ENCODE measurements at places on chromosomes 16 and 17. TPM values are rescaled to one million over a fixed set of nuclear protein-coding genes. Genes with fewer than 3 reads are reported as not detected.

- DNase-seq, result no peak
Observed at GRCh38 chr17:76274112-76274956, 9.2 kb downstream of the UBALD2 start.

DNA sequence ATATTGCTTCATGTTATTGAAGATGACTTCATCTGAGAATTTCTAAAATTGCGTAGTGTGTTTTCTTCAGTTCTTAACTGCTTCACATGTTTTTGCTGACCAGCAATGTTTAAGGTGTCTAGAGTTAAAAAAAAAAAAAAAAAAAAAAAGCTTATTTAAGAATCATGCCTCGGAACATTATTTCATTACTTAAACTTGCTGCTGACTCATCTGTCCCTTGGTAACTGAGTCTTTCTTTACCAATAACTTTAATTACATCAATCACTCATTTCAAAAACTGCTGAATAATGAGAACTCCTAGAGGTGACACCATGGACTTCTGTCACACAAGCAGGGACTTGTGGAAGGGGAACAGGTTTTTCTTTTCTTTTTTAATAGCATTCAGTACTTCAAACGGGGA lies 16.2 kb downstream of the IRX5 start:
- DNase-seq, result no peak

SLC16A11 gene
- 11.3 TPM for polyA plus RNA-seq

- no peak for DNase-seq
Observed at GRCh38 chr16:85062845-85063244, 35.2 kb downstream of the KIAA0513 start.

DNA sequence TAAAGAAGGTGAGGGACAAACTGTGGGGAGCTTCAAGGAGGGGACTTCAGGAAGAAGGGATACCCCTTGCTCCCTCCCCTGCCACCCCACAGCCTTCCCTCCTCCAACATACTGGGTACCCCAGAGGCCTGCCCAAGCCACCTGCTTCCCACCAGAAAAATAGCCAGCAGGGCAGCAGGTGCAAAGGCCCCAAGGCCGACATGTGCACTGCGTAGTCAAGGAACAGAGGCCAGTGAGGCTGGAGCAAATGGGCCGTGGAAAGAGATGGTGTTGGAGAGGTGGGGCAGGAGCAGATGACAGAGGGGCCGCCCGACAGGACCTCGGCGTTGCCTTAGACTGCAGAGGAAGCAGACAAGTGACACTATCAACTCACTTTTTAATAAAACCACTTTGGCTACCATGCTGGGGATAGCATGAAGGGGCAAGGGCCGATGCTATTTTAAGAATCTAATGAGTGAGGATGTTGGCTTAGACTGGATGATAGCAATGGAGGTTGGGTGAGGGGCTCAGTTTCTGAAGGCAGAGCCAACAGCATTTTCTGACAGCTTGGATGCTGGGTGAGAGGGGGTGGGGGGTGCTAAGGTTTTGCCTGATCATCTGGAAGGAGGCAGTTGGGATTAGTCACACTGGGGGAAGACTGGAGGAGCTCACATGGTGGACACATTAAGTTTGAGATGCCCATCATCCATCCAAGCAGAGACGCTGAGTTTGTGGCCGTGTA lies 72.8 kb upstream of the TOB1 start:
- DNase-seq, result no peak

GRCh38 chr16:71460941-71461340 lies 1.1 kb downstream of the ZNF23 start:
- no peak for DNase-seq

RNF222 gene
- not detected for polyA plus RNA-seq

GRCh38 chr17:8856869-8857575 lies 10.5 kb downstream of the PIK3R6 start:
- DNase-seq, result no peak

- DNase-seq, result peak; percentile 88
Observed at GRCh38 chr16:726438-727290, at the start of the genes CCDC78 and HAGHL. Gene CCDC78, minus strand, starts transcription at chr16:726443. Its CDS starts 76 bp downstream, at chr16:726367. Gene HAGHL, plus strand, starts transcription at chr16:727106. Its CDS starts 404 bp downstream, at chr16:727510.

ZFHX3 gene
- 4.3 TPM for polyA plus RNA-seq

DNA sequence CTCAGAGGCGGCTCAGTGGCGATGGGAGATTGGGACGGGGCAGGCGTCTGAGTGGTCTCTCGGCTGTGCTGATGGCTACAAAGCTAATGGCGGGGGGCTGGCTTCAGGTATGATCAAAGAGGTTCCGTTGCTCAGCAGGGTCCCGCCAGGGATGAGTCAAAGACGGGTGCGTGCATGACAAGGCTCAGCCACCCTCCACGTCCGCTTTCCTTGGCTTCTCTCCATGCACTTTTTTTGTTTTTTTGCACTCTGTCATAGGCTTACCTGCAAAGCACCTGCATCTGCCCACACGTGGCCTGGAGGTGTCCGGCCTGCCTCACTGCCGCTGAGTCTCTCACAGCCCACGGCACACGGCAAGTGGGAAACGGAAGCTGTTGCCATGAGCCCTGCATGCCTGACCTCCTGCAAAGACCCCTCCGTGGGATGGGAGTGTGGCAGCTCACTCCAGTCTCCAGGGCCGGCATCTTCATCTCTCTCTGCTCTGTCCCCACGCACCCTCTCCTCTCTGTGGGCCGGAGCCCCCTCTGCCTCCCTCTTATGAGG lies 85.5 kb upstream of the ZNF469 start:
- no peak for DNase-seq

CARD14 gene
- 0.05 TPM for polyA plus RNA-seq

GRCh38 chr16:30351586-30352419 lies 3.3 kb downstream of the CD2BP2 start:
- peak; percentile 90 for DNase-seq

DNA sequence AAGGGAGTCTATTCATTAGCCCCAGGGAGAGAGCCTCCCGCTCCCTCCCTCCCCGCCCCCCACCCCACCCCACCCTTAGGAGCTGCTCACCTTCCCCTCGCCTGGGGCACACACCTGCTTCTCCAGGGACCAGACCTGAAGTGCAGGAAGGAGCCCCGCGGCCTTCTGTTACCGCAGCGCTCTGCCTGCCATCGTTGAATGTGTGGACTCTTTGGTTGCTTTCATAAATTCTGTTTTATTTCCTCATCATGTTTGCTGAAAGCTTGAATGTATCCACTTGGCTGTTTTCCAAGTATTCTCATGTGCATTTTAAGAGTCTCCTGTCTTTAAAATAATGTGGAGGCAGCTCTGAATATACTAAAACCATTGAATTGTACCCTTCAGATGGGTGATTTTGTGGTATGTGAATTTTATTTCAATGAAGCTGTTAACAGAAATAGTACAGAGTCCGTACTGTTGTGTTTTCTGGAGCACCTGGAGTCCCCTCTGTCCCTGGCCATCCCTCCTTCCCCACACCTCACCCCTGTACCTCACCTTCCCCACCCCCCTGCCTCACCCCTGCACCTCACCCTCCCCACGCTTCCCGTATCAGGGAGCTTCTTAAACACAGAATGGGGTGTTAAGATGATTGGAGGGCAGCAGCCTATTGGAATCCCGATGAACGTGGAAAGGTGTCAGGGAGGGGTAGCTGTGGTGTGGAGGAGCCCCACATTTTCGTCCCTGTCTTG lies 25.5 kb downstream of the RAB11FIP3 start:
- no peak for DNase-seq

- no peak for DNase-seq
Observed at GRCh38 chr17:13931111-13931526, 138.2 kb upstream of the COX10 start.

DNA sequence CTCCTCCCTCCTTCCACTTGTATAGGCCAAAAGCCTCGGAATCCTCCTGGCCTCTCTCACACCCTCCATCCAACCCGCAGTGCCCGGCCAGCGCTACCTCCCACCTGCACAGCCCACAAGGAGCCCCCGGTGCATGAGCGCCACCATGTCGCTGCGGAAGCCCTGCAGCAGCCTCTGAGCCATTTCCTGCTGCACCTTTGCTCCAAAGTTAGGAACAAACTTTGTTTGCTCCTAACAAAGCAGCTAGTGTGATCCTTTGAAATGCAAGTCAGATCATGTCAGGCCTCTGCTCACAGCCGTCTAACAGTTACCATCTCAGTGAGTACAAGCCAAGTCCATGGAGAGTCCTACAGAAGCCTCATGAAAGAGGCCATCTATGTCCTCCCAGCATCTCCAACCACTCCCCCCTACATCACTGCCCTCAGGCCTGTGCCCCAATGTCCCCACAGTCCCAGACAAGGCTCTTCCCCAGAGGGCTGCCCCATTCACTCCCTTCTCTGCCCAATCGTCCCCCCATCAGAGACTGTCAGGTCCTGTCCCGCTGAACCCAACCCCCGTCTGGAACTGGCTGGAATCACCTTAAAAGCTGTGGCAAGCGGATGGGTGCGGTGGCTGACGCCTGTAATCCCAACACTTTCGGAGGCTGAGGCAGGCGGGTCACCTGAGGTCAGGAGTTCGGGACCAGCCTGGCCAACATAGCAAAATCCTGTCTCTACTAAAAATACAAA lies 7.5 kb downstream of the DCAKD start:
- DNase-seq, result no peak

- no peak for DNase-seq
Observed at GRCh38 chr17:10622617-10623485, 34.3 kb downstream of the MYH3 start.

GUCY2D gene
- polyA plus RNA-seq, result 0.09 TPM

C16orf74 gene
- 1.8 TPM for polyA plus RNA-seq

CCL16 gene
- 0.29 TPM for polyA plus RNA-seq

DNA sequence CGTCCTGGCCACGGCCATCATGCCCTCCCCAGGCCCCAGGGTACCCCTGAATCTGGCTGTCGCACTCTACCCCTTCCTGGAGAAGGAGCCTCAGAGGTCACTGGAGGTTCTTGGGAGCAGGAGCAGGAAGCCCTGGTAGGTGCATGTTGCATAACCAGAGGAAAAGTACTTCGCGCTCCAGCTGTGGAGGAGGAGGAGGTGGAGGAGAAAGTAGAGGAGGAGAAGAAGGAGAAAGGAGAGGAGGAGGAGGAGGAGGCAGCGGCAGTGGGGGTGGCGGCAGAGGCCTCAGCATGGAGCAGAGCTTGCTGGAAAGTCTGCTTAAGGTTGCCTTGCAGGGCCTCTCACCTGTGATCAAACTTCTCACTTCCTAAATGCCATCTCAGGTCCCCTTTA lies 61.8 kb downstream of the BAIAP2 start:
- no peak for DNase-seq

GRCh38 chr16:88634994-88635670 lies 3.2 kb upstream of the IL17C start:
- no peak for DNase-seq

- peak; percentile 41 for DNase-seq
Observed at GRCh38 chr16:4654011-4654963, 29.7 kb downstream of the MGRN1 start.

DNA sequence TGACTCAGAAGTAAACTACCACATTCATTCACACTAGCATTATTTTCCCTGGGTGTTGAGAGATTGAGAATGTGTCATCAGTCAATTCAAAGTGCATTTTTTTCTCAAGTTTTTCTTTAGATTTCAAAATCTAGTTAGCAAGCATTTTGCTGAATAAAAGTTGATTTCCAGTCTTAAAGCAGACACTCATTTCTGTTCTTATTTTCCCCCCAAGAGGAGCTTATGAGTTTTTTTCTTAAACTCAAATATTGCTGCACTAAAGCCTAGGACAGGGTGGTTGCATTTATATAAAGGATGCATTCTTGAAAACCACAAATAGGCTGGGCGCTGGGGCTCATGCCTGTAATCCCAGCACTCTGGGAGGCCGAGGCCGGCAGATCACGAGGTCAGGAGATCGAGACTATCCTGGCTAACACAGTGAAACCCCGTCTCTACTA lies 15.3 kb downstream of the CDH3 start:
- DNase-seq, result no peak

DNA sequence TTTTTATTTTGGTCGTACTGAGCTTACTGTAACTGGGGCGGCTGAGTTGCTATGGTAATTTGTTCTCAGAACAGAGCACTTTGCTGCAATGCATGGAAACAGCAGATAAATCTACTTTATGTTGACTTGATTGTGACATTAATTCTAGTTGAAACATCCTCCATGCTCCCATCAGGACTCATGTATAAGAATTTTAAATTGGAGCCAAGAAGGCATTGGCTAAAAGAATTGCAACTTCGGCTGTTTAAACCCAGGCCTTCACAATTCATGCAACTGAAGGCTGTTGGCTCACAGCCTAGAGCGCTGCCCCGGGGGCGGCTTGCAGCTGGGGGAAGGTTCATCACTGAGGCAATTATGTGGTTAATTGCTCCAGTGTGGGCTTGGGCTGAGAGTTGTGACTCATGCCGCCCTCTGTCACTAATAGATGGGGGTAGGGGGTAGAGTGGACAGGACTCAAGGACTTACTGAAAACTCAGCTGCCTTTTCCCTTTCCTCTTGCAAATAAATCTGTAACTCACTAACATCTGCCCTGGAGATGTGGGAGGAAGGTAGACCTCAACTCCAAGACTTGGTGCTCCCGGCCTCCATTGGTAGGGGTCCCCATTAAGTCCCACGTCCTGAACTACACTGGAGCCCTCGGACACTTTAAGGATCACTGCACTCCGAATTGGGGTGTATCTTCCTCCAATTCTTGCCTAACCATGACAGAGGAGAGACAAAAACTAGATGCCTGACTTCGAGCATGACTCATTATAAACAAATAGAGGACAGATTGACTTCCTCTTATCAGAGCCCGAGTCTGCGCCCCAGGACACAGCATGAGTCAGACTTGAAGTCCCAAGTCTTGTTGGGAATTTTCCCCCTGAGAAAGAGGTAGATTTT lies 37.5 kb downstream of the ERCC4 start:
- DNase-seq, result peak; percentile 79

- DNase-seq, result peak; percentile 90
Observed at GRCh38 chr16:49855280-49855821, 561 bp downstream of the ZNF423 start.

DNA sequence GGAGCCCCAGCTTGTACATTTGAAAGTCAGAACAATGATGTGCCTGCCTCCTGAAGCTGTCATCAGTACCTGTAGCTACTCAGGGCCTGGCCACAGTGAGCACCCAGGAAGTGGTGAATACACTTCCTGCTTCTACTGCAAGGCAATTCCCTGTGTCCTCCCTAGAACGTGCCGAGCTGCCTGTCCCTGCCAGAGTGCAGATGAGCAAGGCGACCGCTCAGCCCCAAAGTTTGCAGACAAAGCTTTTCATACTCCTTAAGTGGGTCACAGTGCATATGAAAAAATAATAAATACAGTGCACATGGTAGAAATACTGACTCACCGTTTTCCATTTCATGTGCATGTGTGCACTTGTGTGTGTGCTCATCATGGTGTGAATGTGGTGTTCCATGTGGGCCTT lies 77.3 kb downstream of the MPRIP start:
- no peak for DNase-seq

C17orf67 gene
- polyA plus RNA-seq, result 0.43 TPM

GRCh38 chr17:73209436-73209835 lies 16.6 kb downstream of the COG1 start:
- no peak for DNase-seq

DNA sequence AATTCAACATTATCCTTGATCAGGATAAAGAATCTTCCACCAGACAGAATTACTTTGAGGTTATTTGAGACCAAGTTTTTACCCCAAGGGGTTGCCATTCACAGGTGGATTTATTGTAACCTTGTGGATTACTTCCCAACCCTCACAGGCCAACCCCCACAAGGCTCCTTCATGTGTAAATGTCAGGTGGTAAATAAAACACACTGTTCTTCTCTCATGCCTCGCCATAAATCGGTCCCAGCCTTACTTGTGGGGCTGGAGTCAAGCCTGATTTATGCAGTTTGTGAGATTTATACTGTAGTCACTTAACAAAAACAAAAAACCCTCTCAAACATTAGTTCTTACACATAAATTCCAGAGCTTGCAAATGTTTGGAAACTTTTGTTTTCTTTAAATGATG lies 98.6 kb upstream of the IRX3 start:
- DNase-seq, result no peak
